ENCODE measurements at places on chromosomes 4 and X.

GRCh38 chr4:188987011-188987410 lies 847.8 kb downstream of the TRIML1 start:
- no peak for DNase-seq

GRCh38 chrX:73206366-73206765 lies 8.3 kb downstream of the NAP1L2 start:
- DNase-seq = no peak

DNA sequence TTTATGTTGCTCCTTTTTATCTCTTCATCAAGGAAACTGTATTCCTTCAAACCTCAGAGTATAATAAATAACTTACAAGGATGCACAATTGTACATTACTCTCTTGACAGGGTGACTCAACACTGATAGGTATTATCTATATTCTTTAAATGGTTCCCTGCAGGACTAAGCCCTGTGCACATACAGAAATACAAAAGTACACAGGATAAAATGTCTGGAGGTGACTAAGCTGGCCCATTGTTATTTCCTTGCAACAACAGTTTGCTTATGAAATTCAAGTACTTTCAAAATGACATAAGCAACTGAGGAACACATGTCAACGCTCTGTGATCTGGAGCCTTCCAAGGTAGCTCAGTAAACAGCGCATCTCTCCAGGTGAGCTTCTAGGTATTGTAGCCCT lies 83.8 kb upstream of the RPL34 start:
- DNase-seq = no peak

- no peak for DNase-seq
Measured at GRCh38 chr4:185797018-185797417, 15.0 kb downstream of the SORBS2 start.

DNA sequence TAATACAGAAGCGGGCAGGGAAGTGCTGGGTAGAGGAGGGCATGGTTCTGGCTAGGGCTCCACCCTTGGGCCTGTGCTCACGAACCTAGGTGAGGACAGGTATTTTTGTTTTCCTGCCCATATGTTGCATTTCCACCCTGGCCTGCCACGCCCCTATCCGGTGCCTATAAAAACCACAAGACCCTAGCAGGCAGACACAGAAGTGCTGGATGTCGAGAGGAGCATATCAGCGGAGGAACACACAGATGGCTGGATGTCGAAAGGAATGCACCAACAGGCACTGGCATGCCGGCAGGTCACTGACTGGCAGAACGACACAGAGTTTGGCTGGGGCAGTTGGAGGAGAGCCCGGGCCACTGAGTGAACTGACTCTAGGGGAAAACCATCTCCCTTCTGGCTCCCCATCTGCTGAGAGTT lies 316.6 kb upstream of the BOD1L1 start:
- no peak for DNase-seq

GRCh38 chr4:138910914-138911336 lies 104.7 kb upstream of the NOCT start:
- peak; percentile 12 for DNase-seq

DNA sequence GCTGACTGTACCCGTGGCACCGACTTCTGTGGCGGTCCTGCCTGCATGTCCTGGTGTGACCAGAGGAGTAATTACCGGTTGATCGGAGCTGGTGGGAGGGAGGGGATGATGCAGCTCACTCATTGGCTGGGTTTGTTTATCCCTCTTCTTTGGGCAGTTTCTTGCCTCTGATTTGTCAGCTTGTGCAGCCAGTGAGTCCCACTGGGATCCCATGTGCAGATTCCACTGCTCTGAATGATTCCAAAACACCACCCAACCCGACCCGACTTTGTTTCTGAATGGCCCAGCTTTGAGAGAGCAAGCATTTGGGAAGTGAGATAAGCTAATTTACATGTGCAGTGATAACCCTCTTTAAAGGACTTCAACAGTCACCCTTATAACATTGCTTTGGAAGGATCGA lies 13.8 kb downstream of the FHDC1 start:
- no peak for DNase-seq

DNA sequence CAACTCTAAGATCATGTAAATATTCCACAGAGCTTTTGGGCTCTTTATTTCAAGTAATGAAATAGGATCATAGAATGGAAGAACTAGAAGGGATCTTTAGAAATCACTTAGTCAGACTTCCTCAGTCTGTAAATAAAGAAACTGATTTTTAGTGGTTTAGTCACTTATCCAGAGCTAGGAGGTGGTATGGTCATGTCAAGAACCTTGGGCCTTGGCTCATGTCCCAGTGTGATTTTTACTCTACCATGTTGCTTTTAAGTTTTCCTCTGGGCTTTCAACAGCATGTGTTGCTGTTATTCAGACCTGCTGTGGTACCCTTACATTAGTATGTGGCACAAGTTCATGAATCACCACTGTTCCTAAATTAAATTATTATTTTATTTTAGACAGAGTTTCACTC lies 184.9 kb downstream of the FRAS1 start:
- DNase-seq = no peak

GRCh38 chrX:106467422-106467821 lies 144.4 kb upstream of the RADX start:
- no peak for DNase-seq

All from progenitor cell of endocrine pancreas (in vitro differentiated cells).